ENCODE measurements at places on chromosomes 6 and 20. TPM values are rescaled to one million over a fixed set of nuclear protein-coding genes. Genes with fewer than 3 reads are reported as not detected.

GRCh38 chr20:37364927-37365272, 19.0 kb downstream of the SRC start:
- no peaks in the 10 kb centered on the region for H3K4me1 ChIP-seq
- H3K4me3 ChIP-seq = no peak overlapping the region
- no peak overlapping the region for H3K27ac ChIP-seq
- H3K36me3 ChIP-seq = peaks cover 5% of the 10 kb centered on the region

GRCh38 chr6:106360989-106361430, 493 bp downstream of the CRYBG1 start:
- peak overlapping the region; percentile 44 for H3K4me3 ChIP-seq
- peaks cover 16% of the 10 kb centered on the region for H3K4me1 ChIP-seq
- no peaks in the 10 kb centered on the region for H3K36me3 ChIP-seq

GRCh38 chr20:53411129-53411528, 182.5 kb downstream of the ZNF217 start:
- H3K27me3 ChIP-seq = no peaks in the 10 kb centered on the region
- H3K4me3 ChIP-seq = no peak overlapping the region
- H3K27ac ChIP-seq = no peak overlapping the region
- no peak for DNase-seq
- peaks cover 12% of the 10 kb centered on the region for H3K4me1 ChIP-seq
- H3K36me3 ChIP-seq = no peaks in the 10 kb centered on the region

The KCNQ5 gene
- 0.33 TPM for total RNA-seq

DNA sequence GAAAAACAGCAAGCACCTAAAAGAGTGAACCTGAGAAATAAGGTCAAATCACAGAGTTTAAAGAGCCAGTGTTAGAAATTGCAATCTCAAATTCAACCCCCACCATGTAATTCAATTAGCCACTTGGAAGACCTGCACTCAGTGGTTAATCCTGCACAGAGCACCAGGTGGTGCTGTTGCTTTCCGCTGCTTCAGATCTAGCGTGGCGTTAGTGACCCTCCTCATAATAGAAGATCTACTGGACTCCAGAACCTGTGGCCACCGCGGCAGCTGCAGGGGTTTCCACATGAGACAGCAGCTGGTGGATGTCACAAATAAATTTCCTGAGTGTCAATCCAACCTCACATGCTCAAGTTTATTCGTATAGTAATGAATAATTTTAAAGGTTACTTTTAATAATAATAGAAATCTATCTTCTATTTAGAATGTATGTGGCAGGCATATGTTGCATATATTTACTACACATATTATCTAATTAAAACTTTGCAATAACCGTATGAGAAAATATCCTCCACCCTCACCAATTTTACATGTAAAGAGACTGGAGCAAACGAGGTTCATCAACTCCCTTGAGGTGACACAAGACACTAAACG, 84.4 kb downstream of the SYNE1 start:
- no peak overlapping the region for H3K27ac ChIP-seq
- no peaks in the 10 kb centered on the region for H3K4me1 ChIP-seq
- peak; percentile 6 for DNase-seq
- H3K36me3 ChIP-seq = no peaks in the 10 kb centered on the region
- no peaks in the 10 kb centered on the region for H3K27me3 ChIP-seq

DNA sequence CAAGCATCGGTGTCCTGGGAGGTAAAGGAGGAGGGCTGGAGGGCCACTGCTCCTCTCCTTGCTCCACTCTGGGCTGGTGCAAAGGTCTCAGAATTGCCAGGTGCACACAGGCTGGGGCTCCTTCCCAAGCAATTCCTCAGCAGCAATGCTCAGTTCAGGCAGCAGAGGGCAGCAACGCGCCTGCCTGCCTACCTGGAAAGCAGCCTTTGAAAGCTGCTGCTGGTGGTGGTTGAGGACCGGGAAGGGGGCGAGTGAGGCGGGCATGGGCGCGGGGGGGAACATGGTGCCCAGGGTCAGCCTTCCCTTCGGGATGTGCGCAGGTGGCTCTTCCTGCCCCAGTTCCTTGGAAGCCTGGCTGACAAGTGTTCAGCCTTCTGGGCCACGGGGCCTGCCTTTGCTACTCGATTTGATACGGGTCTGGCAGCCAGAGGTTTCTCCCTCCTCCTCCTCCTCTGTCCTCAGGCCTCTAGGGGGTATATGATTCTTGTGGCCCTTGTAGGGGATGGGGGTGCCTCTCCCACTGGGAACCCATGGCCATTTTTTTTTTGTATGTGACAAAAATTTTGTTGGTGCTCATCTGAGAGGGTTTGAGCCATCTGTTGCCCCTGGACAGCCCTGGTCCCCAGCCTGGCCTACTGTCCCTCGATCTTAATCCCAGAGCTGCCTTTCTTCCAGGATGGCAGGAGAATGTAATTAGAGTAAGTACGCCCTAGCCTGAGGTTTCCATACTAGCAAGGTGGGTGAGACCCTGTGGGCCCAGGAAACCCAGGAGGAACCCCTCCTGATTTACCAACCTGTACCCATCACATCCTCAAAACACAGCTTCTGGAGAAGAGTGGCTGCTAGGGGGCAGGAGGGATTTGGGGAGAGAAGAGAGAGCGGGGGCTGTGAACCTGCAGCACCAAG, 20.1 kb downstream of the MRPS18A start:
- H3K27me3 ChIP-seq = no peaks in the 10 kb centered on the region
- no peak overlapping the region for H3K4me3 ChIP-seq
- no peak overlapping the region for H3K27ac ChIP-seq
- peaks cover 25% of the 10 kb centered on the region for H3K4me1 ChIP-seq
- peak; percentile 88 for DNase-seq
- peaks cover 3% of the 10 kb centered on the region for H3K36me3 ChIP-seq

The GMPR gene
- 16.5 TPM for total RNA-seq

DNA sequence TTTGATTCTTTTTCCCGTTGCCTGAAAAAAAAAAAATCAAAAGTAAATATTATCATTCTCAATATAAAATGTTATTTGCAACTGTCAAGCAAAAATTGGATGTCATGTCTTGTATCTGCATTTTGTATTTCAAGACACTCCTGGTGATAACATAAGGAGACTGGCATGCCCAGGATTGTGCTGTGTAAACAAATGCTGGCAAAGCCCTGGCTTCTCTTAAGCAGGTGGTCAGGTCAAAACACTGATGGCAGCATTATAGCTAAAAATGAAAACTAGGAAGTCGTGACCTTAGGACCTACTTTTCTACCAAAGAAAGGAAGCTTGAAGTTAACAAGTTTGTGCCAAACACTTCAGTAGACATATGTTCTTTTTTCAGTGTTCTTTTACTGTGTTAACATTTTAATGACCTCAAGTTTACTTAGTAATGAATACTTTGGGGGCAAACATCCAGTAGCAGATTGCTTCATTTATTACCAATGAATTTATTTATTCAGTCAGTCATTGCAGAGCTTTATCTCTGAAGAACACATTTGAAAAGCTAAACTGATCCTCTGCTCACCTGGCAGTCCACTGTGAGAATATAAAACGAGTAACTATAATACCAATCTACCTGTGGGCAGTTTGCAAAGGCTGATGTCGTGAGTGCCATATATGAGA, 243.1 kb upstream of the FLRT3 start:
- no peak overlapping the region for H3K4me3 ChIP-seq
- no peaks in the 10 kb centered on the region for H3K4me1 ChIP-seq
- H3K27me3 ChIP-seq = no peaks in the 10 kb centered on the region
- DNase-seq = no peak
- no peaks in the 10 kb centered on the region for H3K36me3 ChIP-seq

GRCh38 chr20:9280666-9281065, 211.8 kb downstream of the PLCB4 start:
- H3K4me1 ChIP-seq = no peaks in the 10 kb centered on the region
- no peak overlapping the region for H3K27ac ChIP-seq
- no peak overlapping the region for H3K4me3 ChIP-seq

GRCh38 chr20:1190847-1191246, 6.1 kb upstream of the TMEM74B start:
- H3K27ac ChIP-seq = no peak overlapping the region
- peaks cover under 1% of the 10 kb centered on the region for H3K27me3 ChIP-seq
- no peak for DNase-seq
- H3K36me3 ChIP-seq = no peaks in the 10 kb centered on the region
- H3K4me1 ChIP-seq = peaks cover 7% of the 10 kb centered on the region

- H3K36me3 ChIP-seq = no peaks in the 10 kb centered on the region
- H3K4me3 ChIP-seq = no peak overlapping the region
- no peak for DNase-seq
- no peaks in the 10 kb centered on the region for H3K27me3 ChIP-seq
- no peak overlapping the region for H3K27ac ChIP-seq
- H3K4me1 ChIP-seq = no peaks in the 10 kb centered on the region
Observed at GRCh38 chr6:76684875-76685274, 612.4 kb upstream of the IMPG1 start.

DNA sequence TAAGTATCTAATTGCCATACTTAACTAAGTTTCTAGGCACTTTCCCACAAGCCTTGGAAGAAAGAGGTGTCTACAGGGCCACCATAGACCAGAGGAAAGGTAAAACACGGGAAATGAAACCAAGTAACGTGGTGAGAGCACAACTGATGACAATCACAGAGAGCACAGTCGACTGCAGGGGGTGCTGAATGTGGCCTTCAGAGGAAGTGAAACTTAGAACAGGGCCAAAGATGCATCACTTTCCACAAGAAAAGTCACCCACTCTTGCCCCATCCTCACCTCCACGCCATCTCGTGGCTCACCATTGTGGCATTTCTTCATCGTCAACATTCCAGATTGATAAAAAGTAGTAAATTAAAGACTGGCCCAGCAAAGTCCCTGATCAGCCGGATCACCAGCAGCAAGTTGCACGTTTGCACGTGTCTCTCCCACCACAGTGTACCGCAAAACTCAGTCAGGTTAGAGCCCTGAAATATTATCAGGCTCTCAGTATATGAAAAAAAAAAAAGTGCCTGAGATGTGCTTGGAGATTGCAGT, 31.4 kb downstream of the HIVEP2 start:
- no peak overlapping the region for H3K4me3 ChIP-seq
- DNase-seq = peak; percentile 34
- no peaks in the 10 kb centered on the region for H3K36me3 ChIP-seq
- no peak overlapping the region for H3K27ac ChIP-seq
- H3K4me1 ChIP-seq = no peaks in the 10 kb centered on the region

The SLC13A3 gene
- total RNA-seq = 11.5 TPM

- no peaks in the 10 kb centered on the region for H3K27me3 ChIP-seq
- DNase-seq = no peak
- H3K36me3 ChIP-seq = no peaks in the 10 kb centered on the region
- no peak overlapping the region for H3K27ac ChIP-seq
- no peak overlapping the region for H3K4me3 ChIP-seq
Observed at GRCh38 chr6:110538416-110539160, 62.2 kb upstream of the SLC22A16 start.

DNA sequence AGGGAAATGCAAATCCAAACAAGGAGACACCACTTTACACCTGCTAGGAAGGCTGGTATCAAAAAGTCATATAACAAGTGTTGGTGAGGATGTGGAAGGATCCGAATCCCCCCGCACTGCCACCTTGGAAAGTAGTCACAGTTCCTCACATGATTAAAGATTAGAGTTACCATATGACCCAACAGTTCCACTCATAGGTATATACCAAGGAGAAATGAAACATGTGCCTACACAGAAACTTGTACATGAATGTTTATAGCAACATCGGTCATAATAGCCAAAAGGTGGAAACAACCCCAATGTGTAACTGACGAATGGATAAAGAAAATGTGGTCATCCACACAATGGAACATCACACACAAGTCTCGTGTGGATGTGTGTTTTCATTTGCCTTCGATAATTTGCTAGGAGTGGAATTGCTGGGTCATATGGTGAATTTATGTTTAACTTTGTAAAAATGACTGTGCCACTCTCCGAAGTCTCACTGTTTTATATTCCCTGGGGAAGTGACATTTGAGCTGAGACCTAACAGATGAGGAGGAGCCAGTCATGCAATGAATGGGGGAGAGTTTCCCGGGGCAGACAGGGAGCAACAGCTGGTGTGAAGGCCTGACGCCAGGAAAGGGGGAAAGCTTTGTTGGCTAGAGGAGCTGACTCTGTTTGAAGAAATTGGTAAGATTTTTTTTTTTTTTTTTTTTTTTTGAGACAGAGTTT, 125.9 kb upstream of the MLN start:
- no peak for DNase-seq
- H3K27me3 ChIP-seq = no peaks in the 10 kb centered on the region
- no peak overlapping the region for H3K27ac ChIP-seq
- H3K4me1 ChIP-seq = no peaks in the 10 kb centered on the region
- H3K36me3 ChIP-seq = no peaks in the 10 kb centered on the region

DNA sequence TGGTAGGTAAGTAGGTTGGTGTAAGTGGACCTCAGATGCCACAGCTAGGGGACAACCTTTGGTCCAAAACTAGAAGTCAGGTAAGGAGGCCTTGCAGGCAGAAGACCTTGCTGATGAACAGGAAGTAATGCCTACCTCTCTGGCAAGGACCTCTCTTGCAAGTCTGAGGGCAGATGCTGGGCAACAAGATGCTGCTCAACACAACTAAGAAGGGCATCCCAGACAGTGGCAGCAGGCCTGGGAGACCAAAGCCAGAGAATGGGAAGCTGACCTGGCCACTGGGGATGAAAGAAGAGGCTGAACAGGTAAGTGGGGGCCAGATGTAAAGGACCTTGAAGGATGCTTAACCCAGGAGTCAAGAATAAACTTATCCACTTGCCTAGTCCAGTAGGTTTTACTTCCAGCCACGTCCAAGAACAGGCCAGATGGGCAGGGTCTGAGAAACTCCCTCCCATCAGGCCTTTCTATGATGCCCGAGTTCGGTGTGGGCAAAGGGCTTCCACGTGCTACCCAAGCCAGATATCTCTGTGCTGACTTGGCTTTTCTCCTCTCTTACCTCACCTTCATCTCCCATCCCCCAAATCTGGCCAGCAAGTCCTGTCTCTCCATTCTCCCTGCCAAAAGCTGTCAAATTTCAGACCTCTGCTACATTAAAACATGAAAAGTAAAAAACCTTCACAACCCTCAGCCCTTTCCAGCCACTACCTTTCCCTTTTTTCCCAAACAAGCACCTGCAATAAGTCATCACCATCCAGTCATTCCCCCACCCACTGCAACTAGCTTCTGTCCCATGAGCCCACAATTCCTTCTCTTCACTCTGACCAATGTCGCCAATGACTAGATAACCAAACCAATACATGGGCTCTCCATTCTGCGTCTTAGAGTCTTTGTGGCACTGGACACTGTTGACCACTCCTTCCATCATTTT, 11.5 kb upstream of the PLCG1 start:
- H3K36me3 ChIP-seq = peaks cover 54% of the 10 kb centered on the region
- H3K4me1 ChIP-seq = no peaks in the 10 kb centered on the region
- no peak for DNase-seq
- H3K27ac ChIP-seq = no peak overlapping the region

The RAET1L gene
- total RNA-seq = not detected

All from upper lobe of left lung (tissue), 6 donors.